Right renal cortex interstitium (tissue), 3 donors: ENCODE measurements at places on chromosomes 12 and 14.

DNA sequence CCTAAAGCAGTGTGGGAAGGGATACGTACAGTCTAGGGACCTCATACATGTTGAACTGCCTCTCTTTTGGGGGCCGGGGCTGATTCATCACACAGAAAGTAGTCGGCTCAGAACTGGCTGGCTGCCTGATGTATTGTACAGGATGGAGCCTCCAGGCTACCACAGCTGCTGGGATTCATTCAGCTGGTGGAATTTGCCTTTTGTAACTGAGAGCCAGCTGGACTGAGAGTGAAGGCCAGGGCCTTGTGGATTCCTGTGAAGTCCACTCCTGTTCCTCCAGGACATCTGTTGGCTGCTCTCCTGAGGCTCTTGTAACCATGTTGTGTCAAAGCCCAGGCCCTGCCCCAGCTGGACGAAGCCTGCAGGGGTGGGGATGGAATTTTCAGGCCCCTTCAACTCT, 116.3 kb upstream of the PRICKLE1 start:
- no peak for DNase-seq

GRCh38 chr12:13941258-13942249, 39.8 kb downstream of the GRIN2B start:
- DNase-seq, result peak; percentile 54

- no peak for DNase-seq
Measured at GRCh38 chr12:46369474-46370379, 2.8 kb downstream of the SLC38A2 start.

DNA sequence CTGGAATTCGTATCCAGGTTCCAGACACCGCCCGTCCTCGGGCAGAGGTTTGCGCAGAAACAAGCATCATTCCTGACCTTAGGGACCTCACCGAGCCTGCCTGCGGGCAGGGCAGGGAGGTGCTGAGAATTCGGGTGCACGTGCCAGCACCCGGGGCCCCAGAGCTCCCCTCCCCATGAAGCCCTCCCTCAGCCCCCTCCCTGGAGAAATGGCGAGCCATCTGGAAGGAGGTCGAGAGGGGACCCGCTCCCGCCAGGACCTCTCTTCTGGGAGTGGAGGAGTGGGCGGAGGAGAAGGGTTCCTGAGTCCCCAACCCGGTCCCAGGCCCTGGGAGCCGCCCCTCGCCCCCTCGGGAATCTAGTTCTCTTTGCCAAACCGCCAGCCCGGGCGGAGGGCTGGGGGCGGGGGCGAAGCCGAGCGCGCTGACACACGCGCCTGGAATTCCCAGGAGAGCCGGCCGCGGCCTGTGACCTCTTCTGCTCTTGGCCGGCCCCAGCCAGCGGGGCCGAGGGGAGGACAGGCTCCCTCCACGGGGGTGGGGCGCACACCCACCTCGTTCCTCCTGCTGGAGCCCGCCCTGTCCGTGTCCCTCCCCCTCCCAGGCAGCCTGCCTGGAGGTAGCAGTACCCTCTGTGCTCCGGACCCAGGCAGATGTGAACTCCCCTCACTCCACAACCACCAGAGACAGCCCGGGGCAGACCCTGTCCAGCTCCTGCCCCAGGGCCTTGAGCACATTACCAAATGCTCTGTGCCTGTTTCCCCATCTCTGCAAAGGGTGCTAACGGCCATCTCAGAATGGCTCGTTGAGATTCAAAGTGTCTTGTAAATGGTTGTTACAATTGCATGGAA, 23.0 kb upstream of the GPR132 start:
- DNase-seq, result no peak

- DNase-seq, result no peak
Measured at GRCh38 chr12:115443351-115443938, 759.5 kb upstream of the TBX3 start.
